ENCODE measurements at places on chromosomes 2 and 18. TPM values are rescaled to one million over a fixed set of nuclear protein-coding genes. Genes with fewer than 3 reads are reported as not detected.

Gene KYNU
- 2.7 TPM for total RNA-seq

- DNase-seq = no peak
Measured at GRCh38 chr2:180872255-180872654, 108.2 kb upstream of the UBE2E3 start.

DNA sequence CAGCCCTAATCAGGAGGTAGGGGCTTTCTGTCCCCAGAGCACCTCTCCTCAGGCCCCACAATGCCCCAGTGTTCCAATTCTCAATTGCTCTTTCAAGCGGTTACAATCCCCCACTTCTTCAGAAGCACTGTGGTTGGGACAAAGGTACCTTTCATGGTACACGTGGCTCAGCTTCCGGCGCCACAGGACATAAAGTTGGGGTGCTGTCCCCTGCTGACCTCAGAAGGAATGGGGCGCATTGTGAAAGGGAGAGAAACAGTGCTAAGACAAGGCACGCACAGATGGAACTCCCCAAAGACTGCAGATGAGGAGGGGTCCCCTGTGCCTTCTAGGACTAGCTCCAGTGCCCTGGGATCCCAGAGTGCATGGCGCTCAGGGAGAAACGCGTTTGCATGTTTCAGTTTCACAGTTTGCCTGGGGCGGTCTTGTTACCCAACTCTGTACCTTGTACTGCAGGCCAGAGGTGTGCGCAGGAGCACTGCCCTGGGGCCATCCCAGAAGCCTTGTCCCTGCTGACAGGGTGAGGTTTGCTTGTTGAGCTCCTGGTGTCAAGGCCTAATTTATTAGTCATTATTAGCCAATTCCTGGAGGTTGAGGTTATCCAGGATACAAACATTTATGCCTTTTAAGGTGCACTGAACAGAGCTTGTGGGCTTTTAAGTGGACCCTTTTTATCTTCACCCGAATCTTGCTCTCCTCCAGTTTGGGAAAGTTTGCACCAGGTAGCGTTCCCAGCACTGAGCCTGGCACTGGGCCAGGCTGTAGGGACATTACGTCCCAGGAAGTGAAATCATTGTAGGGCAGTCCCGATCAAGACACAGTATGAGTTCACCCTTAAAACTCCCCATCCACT lies 7.6 kb downstream of the CNDP1 start:
- DNase-seq = no peak

Gene RMC1
- 32.8 TPM for total RNA-seq

Gene SUMO1
- total RNA-seq = 79.1 TPM

DNA sequence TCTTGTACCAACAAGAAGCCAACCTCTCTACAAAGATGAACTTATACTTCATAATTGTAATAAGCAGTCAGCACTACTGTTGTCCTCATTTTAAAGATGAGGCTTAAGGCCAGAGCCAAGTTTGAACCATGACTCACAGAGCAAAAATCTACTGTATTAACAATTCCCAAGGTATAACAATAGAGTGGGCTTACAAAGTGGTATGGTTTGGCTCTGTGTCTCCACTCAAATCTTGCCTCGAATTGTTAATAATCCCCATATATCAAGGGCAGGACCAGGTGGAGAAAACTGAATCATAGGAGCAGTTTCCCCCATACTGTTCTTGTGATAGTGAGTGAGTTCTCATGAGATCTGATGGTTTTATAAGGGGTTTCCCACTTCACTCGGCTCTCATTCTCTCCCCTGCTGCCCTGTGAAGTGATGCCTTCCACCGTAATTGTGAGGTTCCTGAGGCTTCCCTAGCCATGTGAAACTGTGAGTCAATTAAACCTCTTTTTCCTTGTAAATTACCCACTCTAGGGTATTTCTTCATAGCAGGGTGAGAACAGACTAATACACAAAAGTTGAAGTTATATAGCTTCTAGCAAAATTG lies 19.5 kb downstream of the MRPL44 start:
- no peak for DNase-seq

GRCh38 chr2:240990726-240991377 lies 7.6 kb upstream of the SNED1 start:
- no peak for DNase-seq

GRCh38 chr2:154452471-154452870 lies 246.0 kb upstream of the KCNJ3 start:
- no peak for DNase-seq

GRCh38 chr2:223270548-223270947 lies 218.6 kb downstream of the KCNE4 start:
- no peak for DNase-seq

GRCh38 chr2:113283704-113284284 lies 5.1 kb upstream of the PAX8 start:
- DNase-seq = peak; percentile 96

Gene CD8B2
- not detected for total RNA-seq

DNA sequence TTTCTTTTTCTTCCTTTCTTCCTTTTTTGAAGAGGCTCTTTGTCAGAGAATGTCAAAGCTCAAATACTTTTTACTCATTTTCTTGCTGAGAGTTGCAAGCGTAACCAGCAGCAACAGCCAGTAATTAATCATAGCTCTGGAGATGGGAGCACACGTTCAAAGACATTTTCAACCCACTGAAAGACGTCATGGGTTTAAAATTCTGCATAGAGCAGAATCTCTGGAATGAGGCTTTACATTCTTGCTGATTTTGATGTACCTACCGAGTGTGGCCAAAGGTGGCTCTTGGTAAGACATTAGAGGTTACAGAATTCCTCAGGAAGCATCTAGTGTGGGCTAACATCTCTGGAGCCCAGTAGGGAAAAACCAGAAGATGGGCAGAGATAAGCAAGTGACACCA lies 292.5 kb downstream of the MTX2 start:
- no peak for DNase-seq

DNA sequence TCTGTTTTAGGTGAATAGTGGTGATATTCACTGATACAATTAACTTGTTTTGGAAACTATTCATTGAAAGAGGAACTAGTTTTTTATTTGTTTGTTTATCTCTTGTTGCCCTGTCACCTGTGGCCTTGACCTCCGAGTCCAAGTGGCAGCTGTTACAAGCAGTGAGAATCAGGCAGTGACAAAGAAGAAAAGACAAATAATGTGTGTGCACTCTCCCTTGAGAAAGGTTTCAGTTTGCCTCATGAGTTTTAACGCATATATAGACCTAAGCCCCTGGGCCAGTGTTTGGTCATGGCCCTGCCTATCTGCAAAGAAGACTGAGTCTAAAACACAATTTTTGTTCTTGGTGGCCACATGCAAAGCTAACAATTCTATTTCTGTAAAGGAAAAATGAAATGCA lies 15.3 kb downstream of the KYNU start:
- DNase-seq = no peak

GRCh38 chr18:57331718-57332117 lies 20.6 kb upstream of the ST8SIA3 start:
- DNase-seq = no peak

- peak; percentile 18 for DNase-seq
Measured at GRCh38 chr18:54444319-54444914, 86.7 kb downstream of the C18orf54 start.

Gene FSHR
- total RNA-seq = not detected

Gene IL36RN
- 0.04 TPM for total RNA-seq

DNA sequence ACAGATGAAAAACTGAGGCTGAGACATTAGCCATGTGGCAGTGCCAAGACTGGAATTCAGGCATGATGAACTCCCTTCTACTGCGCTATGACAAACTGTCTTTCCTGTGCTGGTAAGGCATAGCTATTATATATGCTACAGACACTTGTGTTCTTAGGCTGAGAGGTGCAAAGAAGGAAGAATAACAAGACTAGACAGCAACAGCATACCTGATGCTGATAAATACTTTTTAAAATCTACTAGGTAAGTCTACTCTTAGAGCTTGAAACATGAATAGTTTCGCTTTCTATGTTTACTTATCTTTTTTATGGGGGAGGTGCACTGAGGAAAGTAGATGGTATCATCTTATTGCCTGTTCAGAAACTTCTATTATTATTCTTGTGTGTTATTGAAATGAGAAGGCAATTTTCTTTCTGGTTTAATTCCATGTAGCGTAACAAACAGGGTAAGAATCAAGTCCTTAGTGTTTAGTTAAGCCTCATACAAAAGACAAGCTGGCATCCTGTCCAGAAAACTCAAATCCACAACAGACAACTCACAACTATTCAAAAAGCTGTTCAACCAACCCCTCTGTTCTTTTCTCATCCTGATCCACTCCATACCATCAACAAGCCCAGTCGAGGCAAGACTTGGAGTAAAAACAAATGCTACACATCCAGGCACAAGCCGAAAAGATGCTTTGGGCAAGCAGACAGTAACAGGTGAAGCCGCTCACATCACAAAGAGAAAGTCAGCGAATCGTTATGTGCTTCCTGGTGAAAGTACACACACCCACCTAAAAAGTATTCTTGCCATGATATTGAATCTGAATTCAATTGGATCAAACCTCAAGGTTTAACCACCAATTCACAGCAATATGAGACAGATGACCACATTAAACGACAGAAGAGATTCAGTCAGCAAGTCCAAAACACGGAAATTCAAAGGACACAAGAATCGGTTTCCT lies 1.5 kb downstream of the TTC32 start:
- no peak for DNase-seq

Gene LOXHD1
- total RNA-seq = 0.14 TPM

Gene TNFAIP6
- total RNA-seq = 2.3 TPM

Gene PFN4
- 1.9 TPM for total RNA-seq

Gene SYT4
- total RNA-seq = not detected
